NCI-H510A (cell line): ENCODE measurements at places on chromosomes 3 and 15.

DNA sequence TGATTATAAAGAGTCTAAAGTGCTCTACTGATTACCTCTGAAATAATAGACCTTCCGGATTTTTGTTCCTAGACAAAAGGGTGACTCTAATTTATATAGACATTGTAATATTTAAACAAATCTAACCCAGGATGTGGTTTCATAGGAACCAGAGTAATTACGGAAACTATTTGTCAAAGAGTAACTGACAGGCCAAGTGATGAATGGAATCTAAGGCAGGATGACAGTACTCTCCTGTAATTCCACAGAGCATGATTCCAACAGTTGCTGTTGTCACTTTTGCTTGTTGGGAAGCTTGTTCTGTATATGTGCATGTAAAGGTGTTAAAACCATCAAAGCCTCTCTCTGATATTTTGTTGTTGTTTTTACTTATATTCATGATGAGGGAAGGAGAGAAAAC lies 1141.0 kb downstream of the IGSF11 start:
- no peak for DNase-seq

DNA sequence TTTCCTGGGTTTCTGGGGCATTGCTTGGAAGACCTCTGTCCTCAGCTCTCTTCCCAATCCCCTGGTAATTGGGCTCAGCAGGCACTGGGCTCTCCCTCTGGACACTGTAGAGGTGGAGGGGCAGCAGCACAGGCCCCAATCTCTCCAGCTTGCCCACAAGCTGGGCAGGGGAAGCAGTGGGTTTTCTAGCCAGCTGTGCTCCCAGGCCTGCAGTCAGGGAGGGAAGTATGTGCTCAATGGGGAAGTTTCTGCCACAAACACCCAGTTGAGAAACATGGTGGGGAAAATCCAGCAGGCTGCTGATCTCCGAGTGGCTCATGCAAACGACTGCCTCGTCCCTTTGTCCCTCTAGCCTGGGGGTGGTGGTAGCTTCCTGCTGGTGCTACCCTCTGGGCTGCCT lies 12.8 kb upstream of the RFT1 start:
- DNase-seq: no peak

- DNase-seq: no peak
These were observed 37.9 kb downstream of the ACAD9 start for GRCh38 chr3:128917291-128917690.

GRCh38 chr3:138327831-138328230 lies 1.8 kb downstream of the NME9 start:
- DNase-seq: no peak

DNA sequence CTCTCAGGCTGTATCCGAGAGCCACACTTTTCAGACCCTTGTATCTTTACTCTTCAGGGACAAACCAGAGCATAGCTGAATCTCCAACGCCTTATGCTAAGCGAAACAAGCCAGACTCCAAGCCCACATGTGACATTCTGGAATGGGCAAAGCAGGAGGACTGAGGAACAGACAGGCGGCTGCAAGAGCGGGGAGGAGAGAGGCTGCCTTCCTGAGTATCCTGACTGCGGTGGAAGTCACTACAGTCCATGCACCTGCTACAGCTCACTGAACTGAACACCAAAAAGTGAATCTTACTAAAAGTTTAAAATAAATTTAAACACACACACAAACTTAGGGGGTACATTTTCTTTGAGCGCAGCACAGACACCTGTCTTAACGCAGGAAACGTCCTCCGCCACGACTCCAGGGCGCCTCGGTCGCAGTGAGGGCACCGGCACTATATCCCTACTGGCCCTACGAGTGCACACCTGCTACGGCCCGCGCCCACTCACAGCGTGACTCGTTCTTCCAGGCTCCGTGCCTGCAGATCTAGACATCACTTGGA lies 1.4 kb downstream of the CYFIP1 start:
- DNase-seq: no peak

DNA sequence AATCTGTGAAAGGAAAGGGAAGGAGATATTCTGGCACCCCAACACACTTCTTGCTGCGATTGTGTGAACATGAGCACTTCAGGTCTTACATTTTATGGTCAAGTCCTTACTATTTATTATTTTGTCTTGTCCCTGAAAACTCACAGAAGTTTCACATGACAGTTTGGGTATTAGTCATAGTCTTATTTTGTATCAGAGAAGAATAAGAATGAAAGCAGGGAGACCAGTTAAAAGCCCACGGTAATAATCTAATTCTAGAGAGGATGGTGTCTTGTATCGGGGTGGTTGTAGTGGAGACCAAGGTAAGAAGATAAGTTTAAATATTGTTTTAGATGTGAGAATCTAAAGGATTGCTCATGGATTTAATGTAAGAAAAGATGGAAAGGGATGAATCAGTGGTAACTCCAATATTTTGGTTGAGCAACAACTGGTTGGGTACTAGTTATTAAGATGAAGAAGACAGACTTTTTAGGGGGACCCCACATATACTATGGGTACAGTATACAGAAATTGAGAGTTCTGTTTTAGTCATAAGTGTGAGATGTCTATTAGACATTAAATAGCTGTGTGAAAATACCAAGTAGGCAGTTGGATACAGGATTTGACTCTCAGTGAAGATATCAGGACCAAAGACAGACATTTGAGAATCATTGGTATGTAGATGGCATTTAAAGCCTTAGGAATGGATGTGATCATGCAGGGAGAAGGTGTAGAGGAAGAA lies 227.6 kb downstream of the MFSD1 start:
- DNase-seq: no peak

GRCh38 chr3:188861842-188862744 lies 309.7 kb upstream of the TPRG1 start:
- no peak for DNase-seq

DNA sequence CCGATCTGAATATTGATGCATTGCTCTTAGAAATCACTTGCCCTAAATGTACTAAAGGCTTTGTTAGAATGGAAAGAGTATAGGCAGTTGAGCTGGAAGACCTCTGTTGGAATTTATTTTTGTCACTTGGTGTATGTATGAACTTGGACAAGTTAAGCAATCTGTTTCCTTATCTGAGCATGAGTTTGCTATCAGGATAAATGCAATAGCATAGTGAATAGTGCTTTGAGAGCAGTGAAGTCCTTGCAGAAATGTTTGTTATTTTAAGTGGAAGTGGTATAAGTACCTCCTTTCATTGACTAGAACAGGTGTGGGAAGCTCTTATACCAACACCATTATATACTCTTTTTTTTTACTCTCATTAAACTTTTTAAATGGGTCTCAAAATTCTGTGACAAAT lies 146.4 kb upstream of the ONECUT1 start:
- DNase-seq: no peak
